Fibroblast of skin of right quadriceps (primary cell): ENCODE measurements at places on chromosomes 2 and 18.

DNA sequence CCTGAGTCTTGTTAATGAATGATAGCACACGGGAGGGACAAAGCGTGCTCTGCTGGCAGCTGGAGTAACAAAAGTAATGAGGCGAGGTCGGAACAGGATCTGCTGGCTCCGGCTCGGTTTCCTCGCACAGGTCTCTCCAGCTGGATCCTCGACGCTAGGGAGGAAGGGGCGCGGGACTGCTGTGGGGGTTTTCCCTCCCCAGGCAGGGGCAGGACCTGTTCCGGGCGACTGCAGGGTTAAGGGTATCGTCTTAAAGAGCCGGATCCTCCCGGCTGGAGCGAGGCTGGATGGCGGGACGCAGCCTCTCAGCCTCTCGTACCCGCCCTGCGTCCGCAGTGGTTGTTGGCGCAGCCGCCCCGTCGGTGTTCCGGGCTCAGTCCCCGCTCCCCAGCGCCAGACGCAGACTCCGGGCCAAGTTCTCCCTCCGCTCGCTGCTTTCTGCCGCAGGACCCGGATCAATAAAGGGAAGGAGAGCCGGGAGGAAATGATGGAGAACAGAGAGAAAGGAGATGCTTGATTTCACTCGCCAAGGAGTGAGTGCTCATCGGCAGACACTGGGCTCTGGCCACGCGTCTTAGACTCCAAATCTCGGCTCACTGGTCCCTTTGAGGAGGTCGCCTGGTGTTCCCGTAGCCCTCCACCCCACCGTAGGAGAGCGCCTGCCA lies 1.1 kb upstream of the LIPG start:
- DNase-seq, result no peak

- no peak for DNase-seq
Measured at GRCh38 chr2:40803900-40804299, 352.0 kb upstream of the SLC8A1 start.

- DNase-seq, result no peak
Measured at GRCh38 chr2:12649602-12650400, 66.9 kb upstream of the TRIB2 start.

GRCh38 chr2:138028538-138028937 lies 64.3 kb downstream of the HNMT start:
- DNase-seq, result no peak

GRCh38 chr2:227340106-227340505 lies 15.1 kb downstream of the MFF start:
- DNase-seq, result no peak

- no peak for DNase-seq
Measured at GRCh38 chr2:178999476-178999875, 50.5 kb downstream of the CCDC141 start.

DNA sequence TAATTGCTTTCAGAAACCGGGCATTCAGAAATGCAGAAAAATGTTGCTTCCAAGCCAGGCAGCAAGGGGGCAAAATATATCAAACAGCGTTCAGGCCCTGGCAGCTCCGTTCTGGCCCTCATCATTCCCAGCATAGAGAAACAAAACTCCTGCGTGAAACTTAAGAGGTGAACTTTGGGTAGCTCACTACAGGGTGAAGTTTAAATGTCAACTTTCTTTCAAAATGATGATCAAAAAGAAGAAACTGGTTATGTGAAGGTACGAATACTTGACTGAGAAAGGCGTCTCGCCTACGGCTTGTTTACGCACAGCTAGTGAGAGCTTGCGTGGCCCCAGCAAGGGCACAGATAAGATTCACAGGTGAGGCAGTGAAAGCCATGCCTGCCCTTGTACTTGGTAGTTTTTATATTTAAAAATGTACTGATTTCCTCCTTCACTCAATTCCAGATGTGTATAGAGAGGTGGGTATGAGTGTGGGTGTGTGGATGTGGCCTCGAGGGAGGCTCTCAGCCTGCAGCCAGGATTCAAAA lies 127.5 kb downstream of the NFATC1 start:
- DNase-seq, result no peak

DNA sequence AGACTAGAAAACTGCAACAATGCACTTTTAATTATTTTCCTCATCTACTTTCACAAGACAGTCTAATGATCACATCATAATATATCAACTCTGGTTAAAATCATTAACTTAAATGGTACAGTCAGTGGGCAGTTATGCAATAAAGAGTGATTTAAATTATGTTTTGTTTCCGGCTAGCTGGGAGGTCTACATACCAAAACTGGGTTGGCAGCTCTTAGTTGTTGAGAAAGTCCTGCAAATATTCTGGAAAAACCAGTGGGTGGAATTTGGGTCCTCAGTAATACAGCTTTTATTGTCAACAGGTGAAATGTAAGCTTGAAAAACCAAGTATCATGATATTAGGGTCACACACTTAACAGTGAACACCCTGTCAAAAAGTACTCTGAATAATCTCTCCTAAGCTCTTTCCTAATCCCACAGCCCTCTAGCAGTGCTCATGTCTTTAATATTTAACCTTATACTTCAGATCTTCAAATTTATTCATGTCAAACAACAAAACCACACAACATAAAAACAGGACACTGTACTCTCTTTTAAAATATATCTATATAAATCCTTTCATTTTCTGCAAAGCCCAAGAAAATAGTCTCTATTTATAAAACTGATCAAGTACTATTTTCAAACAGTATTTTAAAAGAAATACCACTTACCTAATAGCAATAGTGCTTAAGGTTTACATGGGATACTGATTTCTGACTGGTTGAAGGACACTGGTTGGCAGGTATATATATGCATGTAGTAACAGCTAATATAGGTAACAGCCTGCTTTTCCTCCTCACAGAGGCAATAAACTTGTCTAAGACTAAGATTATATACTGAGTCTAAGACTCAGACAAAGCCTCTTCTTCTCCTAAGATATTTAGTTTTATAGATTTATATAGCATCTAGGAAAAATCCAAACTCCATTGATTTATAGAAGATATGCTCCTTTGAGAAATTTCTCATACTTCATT lies 103.8 kb downstream of the GAREM1 start:
- DNase-seq, result peak; percentile 69

DNA sequence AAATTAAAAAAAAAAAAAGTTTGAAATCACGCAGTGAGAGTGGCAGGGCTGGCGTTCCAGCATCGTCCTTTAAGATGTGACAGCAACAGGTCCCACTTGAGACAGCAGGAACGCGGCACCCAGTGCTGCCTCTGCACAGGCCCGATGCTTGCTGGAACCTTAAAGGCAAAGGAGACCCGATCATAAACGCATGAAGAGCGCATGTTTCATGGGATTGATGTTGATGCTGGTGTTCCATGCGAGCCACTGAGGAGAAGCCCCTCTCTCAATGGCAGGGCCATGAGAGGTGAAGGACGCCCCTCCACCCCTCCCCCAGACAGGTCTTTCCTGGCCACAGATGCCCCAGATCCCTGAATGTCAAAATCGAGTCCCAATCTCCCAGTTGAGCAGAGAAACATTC lies 17.9 kb upstream of the ALPI start:
- DNase-seq, result no peak
